ENCODE measurements at places on chromosomes 12 and 14.

GRCh38 chr12:91633734-91634357 lies 451.2 kb upstream of the DCN start:
- DNase-seq = no peak

DNA sequence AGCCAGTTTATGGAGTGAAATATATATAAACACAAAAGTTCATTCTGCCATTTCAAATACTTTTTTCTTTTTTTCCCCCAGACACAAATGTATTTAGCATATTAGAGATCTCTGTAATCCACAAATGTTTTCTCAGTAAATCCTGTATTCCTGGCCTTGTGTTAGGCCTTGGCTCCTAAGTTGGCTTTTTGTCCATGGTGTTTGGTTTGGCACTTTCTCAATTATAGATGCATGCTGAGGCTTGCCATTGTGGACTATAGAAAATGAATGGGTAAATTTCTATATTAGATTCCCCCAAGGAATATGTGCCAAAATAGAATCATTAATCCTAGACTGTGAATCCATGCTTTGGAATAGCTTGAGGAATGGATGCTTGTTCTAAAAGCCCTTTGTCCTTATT lies 17.0 kb downstream of the RIC8B start:
- DNase-seq = no peak

GRCh38 chr14:85079842-85080730 lies 449.9 kb upstream of the FLRT2 start:
- DNase-seq = no peak

DNA sequence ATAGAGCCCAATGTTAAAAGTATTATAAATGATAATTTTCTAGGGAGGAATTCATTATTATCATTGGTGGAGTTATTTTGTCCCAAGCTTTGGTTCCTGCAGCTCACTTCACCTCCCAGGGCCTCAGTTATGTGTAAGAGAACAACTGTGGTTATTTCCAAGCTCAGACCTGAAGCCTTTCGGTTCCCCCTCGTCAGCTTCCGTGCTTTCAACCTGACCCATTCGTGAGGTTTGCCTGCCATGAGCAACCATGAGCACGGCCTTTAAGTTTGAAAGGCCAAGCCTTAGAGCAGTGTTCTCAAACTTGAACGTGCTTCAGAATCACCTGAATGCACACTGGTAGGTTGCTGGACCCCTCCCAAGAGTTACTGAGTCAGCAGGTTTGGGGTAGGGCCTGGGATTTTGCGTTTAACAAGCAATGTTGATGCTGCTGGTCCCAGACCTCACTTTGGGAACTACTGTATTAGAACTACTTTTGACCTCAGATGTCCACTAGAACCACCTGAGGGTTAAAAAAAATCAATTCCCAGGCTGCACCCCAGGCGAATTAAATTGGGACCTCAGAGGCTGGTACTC lies 133.0 kb upstream of the PRMT8 start:
- no peak for DNase-seq

- DNase-seq = peak; percentile 6
Observed at GRCh38 chr14:38255673-38256532, at the start of gene CLEC14A. Gene CLEC14A (minus strand): TSS chr14:38256093. CDS start chr14:38256022, 71 bp downstream.

GRCh38 chr12:89401433-89402058 lies 49.2 kb upstream of the DUSP6 start:
- no peak for DNase-seq

GRCh38 chr14:37546621-37547447 lies 48.2 kb downstream of the FOXA1 start:
- DNase-seq = no peak

DNA sequence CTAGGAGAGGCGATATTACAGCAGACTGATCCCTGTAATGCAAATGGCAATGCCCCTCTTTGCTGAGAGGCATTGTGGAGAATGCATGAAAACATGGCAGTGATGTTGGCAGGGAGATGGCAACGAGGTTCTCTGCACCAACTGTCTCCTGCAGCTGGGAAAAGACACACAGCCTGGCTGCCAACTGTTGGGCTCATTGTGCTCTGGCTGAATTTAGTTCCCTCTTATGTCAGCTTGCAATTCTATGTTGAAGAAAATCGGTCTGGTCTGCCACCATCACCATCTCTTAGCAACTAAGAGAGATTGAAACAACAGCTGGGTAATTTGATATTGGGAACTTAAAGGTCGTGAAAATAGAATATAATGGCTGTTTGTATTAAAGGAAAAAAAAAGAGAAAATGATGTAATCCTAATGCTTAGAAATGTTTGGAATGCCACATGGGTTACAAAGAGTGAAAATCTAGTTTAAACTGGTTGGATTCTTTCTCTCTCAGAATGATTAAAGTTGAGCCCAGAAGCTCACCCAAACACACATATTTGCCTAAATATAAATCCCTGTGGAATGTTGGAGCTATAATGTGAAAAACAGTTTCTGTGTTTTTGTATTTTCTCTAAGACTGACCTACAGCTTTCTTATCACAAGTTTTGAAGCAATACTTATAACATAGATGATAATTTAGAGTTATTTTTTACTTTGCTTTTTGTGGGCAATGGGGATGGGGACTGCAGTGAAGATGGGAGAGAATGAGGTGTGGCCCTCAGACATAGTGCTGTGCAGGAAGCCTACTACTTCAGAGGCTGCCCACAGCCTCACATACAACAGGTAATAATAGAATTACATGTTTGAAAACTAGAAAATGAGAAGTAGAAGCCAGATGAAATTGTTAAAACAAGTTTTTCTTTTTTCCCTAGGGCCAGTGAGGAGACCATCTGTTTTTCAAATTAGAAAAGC lies 143.7 kb downstream of the AKAP6 start:
- no peak for DNase-seq

DNA sequence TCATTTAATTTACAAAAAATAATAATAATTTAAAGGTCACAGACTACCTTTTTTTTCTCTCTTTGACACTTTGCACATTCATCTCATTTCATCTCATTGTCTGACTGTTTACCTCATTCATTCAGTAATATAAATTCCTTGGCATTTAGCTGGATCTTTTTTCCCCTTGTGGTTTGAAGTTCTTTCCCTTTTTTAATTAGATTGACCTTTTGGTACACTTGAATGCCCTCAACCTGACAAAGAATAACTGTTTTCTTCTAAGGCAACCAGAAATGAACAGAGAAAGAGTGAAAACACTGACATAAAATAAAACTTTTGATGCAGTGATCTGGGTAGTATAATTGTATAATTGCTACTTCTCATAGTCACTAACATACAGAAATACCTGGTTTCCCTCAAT lies 774.9 kb upstream of the NOVA1 start:
- DNase-seq = no peak

DNA sequence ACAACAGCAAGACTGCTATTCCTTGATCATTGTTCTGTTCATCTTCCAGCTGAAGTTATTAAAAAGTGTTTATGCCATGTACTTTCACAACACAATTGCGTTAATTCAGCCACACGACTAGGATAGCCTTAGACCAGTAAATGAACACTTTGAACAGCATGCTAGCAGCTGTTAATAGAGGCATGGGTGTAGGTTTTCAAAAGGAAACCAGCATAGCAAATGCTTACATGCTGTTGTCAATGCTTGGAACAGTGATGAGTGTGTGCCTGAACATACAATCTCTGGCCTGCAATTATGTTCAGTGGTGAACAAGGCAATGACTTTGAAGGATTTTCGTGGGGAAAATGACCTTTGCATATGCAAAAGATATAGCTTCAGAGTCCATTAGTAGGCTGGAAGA lies 127.4 kb upstream of the RBM19 start:
- DNase-seq = no peak

- no peak for DNase-seq
Observed at GRCh38 chr14:79325071-79325470, 886.2 kb downstream of the DIO2 start.

- DNase-seq = no peak
Observed at GRCh38 chr14:59091976-59092375, 96.5 kb upstream of the DAAM1 start.

DNA sequence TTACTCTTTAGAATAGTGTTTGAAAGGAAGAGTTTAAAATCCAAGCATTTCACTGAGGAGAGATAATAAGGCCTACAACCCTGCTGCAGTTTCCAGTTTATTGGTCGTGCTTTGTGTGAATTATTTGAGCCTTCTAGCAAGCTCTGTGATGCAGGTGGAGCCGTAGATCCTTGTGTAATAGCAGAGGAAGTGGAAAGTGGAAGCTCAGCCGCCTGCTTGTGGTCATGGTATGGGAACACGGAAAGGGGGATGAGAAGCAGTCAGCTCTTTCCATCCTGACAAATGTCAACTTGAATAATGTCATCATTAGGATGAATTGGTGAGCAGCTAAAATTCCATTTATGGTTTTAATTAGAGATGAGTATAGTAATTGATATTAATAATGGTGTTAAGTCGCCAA lies 29.1 kb downstream of the SYNE2 start:
- DNase-seq = no peak

GRCh38 chr12:85740186-85740585 lies 96.0 kb downstream of the RASSF9 start:
- DNase-seq = no peak

- DNase-seq = peak; percentile 54
Observed at GRCh38 chr12:2876431-2877046, 435 bp downstream of the FOXM1 start.

GRCh38 chr12:77189458-77189857 lies 124.1 kb upstream of the E2F7 start:
- no peak for DNase-seq

DNA sequence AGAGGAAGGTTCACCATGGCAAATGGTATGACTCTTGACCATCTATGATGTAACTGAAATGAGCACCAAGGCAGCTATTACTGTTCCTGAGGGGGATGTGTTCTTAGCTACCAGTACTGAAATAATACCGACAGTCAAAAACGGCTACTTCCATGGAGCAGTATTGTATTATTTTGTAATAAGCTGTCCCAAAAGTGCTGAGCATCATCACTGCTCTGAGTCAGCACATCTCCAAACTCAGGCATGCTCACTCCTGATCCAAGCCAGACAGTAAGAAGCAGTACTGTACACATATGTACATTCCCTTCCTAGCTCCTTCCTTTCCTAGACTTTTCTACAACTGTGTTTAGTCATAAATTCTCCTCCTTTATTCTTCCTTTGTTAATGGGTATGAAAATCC lies 8.6 kb downstream of the VTI1B start:
- DNase-seq = no peak

GRCh38 chr12:116929885-116930284 lies 19.1 kb downstream of the FBXW8 start:
- no peak for DNase-seq

- DNase-seq = no peak
Observed at GRCh38 chr12:24759155-24759554, 189.7 kb downstream of the BCAT1 start.
